Stimulated activated CD8-positive, alpha-beta memory T cell treated with anti-CD3 and anti-CD28 coated beads, Interleukin-2, amount 100 ng/mL, for 48 hours (primary cell): ENCODE measurements at places on chromosomes 12 and 14.

- DNase-seq: no peak
Observed at GRCh38 chr12:106897082-106897481, 58.6 kb upstream of the TMEM263 start.

DNA sequence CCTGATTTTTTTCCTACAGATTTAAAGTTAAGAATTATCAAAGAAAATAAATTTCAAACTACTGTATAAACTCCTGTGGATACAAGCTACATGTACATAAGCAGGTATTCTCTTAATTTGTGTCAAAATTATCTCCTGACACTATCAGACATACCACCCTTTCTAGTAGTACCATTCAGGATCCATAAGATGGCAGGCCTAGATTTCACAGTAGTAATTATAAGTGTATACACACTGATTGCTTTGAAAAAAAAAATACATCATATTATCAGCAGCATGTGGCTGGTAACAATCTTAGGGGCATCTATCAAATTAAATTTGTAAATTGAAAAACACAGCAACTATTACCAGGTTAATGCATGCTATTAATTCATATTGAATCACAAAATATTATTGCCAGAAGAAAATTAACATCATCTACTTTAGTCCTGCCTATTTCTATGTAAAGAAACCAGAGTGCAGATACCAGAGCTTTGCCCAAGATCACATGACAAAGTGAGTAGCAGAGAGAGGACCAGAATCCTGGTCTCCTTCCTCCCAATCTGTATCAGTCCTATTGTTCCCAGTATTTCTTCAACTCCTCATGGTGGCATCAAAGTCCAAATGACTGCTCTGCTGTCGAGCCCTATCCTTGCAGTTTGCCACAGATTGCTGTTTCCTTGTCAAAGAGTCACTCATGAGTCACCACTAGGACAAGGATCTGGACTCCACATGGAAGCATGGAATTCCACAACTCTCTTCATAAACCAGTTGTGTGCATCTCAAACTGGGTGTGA is 27.7 kb upstream of the CALM1 start:
- no peak for DNase-seq

GRCh38 chr12:59357811-59358210 is 238.0 kb upstream of the SLC16A7 start:
- DNase-seq: no peak

- DNase-seq: no peak
Observed at GRCh38 chr14:49908433-49908782, 15.5 kb downstream of the ARF6 start.

GRCh38 chr12:11694528-11694927 is 45.1 kb downstream of the ETV6 start:
- DNase-seq: no peak

GRCh38 chr14:74863274-74863673 is 12.7 kb downstream of the PROX2 start:
- DNase-seq: no peak

DNA sequence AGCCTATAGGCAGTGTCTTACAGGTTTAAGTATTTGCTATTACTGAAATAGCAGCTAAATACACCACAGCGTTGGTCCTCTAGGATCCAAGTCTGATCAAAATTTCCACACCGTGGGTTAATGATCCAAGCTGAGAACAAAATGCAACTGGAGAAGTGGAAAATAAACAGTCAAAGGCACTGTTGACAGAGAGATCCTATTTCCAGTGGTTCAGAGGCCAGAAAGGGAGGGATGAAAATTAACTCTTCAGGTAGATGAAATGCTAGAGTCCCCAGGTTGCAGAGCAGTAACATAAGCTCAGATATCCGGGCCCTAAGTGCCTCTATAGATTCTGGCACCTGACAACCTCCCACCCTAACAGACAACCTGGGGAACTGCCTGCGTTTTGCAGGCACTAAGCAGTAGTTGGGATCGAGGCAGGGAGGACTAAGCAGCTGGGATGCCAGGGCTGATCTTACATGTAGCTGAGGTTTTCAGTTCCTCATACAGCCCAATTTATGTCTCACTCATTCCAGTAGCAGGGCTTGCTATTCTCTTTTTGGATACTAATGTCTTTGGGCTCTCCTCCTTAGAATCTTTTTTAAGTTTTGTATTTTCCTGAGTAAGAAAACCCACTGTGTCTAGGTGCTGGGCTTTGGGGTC is 42.7 kb upstream of the CRACR2A start:
- DNase-seq: no peak

- peak; percentile 62 for DNase-seq
Observed at GRCh38 chr14:24339284-24340151, at the start of gene RIPK3. Gene RIPK3, minus strand, starts transcription at chr14:24339991. Its CDS starts 165 bp downstream, at chr14:24339826.

DNA sequence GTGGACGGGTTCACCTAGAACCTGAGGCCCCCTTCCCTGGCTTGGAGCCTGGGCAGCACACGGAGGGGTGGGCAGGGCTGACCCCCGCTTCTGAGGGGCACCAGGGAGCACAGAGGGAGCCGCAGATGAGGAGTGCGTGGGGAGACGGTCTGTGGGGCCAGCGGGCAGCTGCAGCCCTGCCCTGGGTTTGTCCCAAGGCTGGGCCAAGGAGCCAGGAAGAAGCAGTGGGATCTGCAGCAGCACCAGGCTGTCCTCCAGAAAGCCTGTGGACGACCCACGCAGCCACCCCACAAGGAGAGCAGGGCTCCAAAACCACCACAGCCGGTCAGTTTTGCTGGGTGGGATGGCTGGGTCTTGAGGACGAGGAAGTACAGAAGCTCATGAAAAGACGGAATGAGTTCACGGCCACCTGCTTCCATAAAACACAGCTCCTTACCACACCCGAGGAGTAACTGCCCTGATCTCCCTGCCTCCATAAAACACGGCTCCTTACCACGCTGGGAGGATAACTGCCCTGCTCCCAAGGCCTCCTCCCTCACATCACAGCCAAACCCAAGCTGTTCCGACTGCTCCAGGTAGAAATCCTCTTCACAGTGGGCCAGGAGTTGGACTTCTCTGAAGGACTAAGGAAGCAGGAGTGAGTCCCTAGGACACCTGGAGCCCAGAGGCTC is 9.9 kb upstream of the GOLGA3 start:
- DNase-seq: no peak
